NCI-H1694 treated with DMSO at 0.1 percent for 48 hours (cell line): ENCODE measurements at places on chromosomes 7 and 10.

DNA sequence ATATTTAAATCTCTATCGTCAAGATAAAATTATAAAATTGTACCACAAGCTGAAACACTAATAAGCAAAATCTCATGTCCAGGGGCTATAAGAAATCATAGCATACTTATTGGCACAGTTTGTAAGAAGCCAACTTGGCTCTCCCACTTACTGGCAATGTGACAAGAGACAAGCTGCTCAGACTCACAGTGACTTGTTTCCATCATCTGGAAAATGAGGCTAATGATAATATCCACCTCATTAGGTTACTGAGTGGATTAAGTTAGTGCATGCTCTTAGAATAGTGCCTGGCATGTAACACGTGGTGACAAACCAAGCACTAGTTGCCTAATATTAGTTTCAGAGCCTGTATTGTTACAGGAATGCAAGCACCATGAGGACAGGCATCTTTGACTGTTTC, 234.4 kb downstream of the GLI3 start:
- no peak for DNase-seq

GRCh38 chr7:99618726-99619125, 2.0 kb downstream of the ZSCAN25 start:
- DNase-seq, result no peak

- DNase-seq, result no peak
These were observed 24.8 kb downstream of the DUSP5 start for GRCh38 chr10:110522365-110522988.

DNA sequence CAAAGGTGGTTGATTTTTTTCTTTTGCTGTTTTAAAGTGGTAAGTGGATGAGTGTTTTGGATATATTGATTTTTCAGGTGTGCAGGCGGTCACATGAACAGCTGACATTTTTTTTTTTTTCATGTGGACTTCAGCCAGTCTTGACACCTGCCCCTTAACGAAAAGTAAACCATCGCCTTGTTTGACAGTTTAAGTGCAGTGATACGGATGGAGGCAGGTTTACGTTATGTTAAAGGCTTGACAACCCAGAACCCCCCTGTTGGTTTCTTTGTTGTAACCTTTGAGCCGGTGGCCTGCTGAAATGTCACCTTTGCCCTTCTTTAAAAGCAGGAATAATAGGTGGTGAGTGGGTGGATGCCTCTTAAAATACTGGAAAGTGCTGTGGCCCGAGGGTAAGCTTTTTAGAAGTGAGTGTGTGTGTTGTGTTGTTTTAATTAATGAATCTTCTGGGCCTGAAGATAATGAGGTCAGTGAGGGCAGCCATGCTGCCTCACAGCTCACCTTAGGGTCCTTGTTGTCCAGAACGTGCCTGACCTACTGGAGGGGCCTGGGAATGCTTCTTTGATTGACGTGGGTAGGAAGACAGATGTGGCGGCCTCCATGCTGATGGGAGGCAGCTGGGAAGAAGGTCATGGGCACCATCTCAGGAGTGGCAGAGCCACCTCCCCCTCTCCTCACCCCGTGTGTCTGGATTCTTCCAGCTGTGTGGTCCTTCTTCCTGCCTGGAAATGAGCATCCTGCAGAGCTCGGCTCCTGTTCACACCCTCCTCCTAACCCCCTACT, 69.8 kb downstream of the TCF7L2 start:
- DNase-seq, result no peak

DNA sequence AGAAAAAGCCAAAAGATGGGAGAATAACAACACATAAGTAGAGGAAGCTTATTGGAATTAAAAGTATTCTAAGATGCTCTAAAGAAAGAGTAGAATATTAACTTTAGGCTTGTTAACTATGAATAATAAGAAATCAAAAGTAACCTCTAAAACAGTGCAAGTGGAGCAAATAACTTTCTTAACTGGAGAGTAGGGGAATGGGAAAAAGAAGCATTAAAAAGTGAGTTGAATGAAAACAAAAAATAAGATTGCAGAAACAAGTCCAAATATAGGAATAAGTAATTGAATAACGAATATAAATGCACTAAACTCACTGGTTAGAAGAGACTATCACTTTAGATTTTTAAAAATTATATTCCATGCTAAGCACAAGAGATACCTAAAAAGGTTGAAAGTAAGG, 63.9 kb downstream of the HECTD2 start:
- no peak for DNase-seq

GRCh38 chr7:158559356-158559755, 28.3 kb downstream of the PTPRN2 start:
- no peak for DNase-seq

DNA sequence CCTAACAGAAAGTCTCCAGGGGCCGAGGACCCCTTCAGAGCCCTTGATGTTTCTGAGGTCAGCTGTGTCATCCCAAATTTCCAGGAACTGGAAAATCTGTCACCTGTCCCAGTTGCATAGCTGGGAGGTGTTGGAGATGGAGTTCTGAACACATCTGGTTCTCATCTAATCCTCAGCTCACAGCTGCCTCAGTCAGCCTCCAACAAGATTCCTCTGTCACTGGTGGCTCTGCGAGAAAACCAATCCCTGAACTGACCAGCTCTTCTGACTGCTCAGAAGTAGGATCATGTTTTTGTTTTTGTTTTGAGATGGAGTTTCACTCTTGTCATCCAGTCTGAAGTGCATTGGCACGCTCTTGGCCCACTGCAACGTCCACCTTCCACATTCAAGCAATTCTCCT, 37.6 kb upstream of the MYL10 start:
- no peak for DNase-seq
